ENCODE measurements at places on chromosomes 7 and 10.
A peak's percentile ranks its signal among the peaks of the same experiment; 100 is the strongest.

DNA sequence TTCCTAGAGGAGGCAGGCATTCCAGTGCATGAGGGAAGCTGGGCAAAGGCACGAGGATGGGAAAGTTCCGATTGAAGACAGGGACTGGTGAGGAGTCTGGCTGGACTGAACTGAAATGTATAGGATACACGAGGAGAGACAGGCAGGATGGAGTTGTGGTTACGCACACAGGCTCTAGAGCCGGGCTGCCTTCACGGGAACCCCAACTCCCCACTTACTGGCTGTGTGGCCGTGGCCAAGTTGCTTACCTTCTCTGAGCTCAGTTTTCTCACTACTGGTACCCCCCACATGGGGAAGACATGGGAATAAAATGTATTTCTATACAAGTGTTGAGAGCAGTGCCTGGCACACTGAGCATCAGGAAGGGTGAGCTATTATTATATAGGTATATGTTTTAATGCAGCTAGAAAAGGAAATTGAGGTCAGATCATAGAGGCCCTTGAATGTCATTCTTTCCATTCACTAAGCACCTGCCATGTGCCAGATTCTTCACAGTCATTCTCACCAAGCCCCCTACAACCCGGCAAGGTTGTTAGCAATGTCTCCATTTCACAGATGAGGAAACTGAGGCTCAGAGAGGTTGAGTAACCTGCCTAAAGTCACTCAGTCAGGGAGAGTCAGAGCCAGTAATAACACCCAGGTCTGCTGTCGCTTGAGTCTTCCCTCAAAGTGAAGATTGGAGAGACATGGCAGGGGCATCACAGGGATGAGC lies 9.7 kb downstream of the CHST3 start:
- peak; percentile 17 for DNase-seq

- DNase-seq = no peak
These were observed 66.5 kb upstream of the SHTN1 start for GRCh38 chr10:117071286-117072050.

DNA sequence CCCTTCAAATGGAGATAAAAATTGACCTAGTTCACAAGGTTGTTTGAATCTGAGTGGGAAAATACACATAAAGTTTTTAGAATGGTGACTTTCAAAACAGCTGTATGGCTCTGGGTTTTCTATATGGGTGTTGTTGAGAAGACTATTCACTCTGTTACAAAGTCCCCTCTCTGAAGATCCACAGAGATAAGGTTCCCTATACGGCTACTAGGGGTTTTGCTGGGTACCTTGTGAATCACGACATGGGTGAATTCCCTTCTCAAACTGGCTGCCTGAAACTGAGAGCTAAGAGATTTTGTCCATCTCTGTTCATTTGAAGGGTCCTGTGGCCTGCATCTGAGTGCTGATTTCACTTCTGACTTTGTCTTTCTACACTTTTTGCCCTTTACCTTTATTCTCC lies 11.8 kb upstream of the SLC13A1 start:
- DNase-seq = no peak

DNA sequence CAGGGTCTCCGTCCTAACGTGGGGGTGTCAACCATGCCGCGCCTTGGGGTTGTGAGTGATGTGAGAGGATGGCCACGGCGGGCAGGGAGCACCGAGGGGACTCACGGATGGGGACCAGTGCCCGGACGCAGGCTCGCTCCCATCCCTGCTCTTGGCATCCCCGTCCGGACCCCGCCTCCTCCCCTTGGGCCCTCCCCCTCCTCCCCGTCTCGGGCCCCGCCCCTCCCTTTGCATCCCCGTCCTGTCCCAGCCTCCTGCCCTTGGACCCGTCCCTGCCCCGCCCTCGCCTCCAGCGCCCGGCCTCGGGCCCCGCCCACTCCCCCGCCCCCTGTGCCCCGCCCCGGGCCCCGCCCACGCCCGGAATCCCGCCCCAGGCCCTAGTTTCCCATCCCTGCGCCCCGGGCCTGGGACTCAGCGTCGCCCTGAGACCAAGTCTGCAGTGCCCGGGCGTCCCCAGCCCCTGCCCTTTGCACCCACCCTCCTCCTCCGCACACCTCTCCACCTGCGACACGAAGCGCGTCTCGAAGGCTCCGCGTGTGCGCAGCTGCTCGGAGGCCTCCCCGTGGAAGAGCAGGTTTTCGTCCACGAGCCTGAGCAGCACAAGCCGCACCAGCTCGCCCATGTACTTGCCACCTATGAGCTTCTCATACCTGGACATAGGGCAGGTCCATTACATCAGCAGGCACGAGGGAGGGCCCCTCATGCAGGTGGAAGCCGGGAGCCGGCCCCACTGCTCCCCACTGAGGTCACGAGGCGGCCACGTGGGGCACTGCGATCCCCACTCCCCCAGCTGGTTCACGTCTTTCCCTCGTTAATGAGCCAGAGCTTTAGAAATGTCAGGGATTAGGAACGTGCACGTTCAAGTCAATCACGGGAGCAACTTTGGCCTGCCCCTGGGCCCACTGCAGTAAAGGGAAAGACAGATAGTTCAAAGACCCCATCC lies 5.1 kb upstream of the MYL7 start:
- DNase-seq = peak; percentile 83

- no peak for DNase-seq
These were observed 40.5 kb downstream of the HTR7 start for GRCh38 chr10:90817128-90817889.

DNA sequence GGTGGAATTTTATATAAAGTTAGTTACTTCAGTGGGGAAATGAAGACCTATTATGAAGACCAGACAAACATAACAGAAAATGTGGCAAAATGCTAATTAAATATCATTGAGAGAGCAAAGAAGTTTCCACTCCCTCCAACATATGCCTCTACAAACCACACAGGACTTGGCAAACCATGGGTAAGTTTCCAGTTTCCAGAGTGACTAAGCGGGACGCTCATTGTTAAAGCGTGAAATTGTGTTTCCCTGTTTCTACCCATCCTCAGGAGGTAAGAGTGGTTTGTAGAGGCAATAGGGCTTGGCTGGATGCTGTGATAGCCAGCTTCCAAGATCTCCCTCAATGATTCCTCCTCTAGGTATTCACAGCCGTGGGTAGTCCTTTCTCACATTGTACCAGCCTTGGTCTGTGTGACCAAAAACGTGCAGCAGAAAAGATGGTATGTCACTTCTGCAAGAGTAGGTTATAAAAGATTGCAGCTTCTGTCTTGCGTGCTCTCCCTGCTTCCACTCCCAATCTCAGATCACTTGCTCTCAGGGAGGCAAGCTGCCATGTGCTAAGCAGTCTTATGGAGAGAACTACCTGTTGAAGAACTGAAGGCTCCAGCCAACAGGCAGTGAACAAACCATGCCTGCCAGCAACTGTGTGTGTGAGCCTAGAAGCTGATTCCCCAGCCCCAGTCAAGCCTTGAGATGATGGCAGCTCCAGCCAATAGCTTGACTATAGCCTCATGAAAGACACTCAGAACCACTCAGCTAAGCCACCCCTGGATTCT lies 35.7 kb downstream of the CBX3 start:
- no peak for DNase-seq

- DNase-seq = no peak
These were observed 302.5 kb downstream of the PHTF2 start for GRCh38 chr7:78101076-78101475.

DNA sequence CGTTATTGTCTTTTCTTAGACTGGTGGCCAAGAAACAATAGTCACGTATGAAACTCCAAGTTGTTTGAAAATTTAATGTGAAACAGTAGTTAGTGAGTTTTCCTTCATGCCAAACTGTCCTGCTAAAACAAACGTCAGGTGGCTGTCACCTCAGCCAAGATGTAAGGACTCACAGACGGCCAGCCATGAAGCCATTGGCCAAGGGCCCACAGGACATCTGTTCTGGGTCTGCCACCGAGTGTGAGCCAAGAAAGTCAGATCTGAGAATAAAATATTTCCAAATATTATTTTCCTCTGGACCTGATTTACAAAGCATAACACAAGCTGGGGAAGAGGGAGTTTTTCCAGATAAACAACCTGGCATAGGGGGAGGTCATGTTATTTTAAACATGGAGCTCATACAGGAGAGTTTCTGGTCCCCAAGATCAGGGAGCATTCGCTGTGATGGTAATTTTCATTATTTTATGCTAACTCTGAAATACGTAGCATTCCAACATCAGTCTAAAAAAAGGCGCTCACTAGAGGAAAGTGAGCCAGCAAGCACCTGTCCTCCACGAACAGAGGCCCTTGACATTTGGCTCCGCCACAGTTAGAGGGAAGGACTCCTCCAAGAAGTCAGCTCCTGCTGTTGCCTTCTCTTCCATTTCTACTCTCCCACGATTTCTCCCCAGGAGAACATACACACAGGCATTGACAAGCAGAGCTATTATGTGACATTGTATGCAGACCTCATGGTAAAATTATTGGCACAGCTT lies 38.9 kb upstream of the LANCL2 start:
- no peak for DNase-seq

GRCh38 chr10:14185316-14186045 lies 145.2 kb downstream of the FRMD4A start:
- DNase-seq = peak; percentile 77

GRCh38 chr10:118496525-118496924 lies 98.9 kb downstream of the PRLHR start:
- no peak for DNase-seq

DNA sequence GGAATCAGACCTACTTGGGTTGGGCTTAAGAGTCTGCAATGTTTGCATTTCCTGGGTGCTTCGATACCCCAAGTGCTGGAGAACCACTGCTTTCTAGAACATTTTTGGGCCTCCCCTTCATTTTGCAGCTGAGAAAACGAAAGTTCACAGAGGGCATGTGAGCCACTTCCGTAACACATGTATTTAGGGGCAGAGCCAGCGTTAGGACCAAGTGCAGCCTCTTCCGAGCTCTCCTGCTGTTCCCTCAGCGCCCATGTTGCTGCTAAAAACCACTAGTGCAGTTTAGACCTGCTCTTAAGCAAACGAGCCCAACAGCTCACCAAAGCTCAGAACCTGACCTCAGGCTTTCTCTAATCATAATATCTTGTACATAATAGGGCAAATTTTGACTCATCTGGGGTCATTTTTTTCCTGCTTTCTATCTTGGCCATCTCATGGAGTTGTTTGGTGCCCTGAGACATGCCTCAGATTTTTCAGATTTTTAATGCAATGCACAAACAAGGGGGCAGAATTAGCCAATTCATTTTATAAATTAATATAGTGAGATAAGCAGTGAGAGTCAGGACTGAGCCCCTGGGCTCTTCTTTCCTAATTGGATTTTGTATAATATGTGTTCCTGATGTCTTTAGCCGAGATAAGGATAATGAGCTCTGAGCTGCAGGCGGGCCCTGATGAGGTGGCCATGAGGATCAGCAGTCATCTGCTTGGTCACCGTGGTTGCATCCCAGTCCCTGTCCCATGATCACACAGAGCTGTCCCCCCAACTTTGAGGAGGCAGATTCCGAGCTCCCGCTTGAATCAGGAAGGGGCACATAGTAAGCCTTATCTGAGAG lies 12.9 kb downstream of the BAG3 start:
- peak; percentile 68 for DNase-seq

DNA sequence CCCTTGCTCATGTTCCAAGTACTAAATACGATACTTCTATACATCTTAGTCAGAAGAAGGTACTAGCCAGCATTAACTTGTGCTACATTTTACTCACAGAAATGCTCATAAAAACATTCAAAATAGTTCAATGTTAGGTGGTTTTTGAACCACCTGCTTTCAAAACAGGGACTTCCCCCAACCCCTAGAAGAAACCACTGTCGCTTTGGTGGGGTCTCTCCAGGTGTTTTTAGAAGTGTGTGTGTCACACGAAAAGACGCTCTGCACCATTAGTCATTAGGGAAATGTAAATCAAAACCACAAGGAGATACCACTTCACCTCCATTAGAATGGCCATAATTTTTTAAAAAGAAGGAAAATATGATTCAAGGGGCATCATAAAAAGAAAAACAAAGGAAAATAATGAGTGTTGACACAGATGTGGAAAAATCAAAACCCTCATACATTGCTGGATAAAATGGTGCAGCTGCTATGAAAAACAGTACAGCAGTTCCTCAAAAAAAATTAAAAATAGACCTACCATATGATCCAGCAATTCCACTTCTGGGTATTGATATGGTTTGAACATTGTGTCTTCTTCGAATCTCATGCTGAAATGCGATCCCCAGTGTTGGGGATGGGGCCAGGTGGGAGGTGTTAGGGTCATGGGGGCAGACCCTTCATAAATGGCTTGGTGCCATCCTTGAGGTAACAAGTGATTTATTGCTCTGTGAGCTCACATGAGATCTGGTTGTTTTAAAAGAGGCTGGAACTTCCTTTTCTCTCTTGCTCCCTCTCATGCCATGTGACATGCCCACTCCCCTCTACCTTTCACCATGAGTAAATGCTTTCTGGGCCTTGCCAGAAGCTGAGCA lies 74.2 kb downstream of the MALSU1 start:
- DNase-seq = peak; percentile 80

- no peak for DNase-seq
These were observed 10.3 kb downstream of the SLC13A4 start for GRCh38 chr7:135717693-135718092.

DNA sequence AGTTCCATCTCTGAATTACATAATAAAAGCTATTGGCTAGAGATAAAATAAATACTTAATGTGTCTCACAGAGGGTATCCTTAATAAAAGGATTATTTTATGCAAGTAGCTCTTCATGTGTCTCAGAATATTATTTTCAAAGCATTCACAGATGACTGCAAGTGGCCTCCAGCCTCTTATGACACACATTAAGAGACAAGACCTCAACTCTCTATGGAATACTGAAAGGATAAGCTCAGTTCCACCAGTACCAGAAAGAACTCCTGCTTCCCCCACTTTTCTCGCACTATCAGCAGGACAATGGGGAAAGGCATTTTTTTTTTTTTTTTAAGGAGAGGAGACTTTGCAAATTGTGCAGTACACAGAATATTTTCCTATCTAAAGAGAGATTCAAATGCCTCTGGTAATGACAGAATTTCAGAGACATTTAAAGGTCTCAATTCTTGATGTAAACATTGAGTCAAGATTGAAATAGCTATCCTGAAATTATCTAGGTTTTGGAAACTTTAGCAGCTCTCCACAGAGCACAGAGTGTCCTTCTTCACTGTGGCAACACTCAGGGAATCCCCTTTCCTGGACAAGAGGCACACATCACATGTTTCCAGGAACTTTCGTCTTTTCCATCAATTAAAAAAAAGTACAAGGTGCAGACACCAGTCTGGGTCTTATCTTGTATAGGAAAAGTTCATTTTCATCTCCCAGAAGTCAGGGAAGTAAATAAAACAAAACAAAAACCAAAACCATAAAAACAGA lies 122.0 kb upstream of the ANK3 start:
- no peak for DNase-seq

- DNase-seq = no peak
These were observed 573.5 kb downstream of the KIF20B start for GRCh38 chr10:90274721-90275468.

GRCh38 chr7:12713625-12714378 lies 26.4 kb downstream of the ARL4A start:
- DNase-seq = no peak

All from activated CD4-positive, alpha-beta memory T cell treated with anti-CD3 and anti-CD28 coated beads for 36 hours (primary cell).